ENCODE measurements at places on chromosomes 13 and 19.

GRCh38 chr19:1470305-1471009, 8.6 kb downstream of the C19orf25 start:
- no peak for DNase-seq

GRCh38 chr13:31167490-31167889, 5.8 kb upstream of the HSPH1 start:
- DNase-seq: no peak

DNA sequence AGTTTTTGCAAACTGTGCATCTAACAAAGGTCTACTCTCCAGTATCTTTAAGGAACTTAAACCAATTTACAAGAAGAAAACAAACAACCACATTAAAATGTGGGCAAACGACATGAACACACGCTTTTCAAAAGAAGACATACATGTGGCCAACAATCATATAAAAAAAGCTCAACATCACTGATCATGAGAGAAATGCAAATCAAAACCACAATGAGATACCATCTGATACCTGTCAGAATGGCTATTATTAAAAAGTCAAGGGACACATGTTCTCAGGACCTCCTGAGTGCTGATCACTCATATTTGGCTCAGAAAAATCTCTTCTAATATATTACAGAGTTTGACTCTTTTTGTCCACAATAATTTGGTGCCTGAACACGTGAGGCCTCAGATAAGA, 14.2 kb upstream of the LILRB1 start:
- DNase-seq: no peak

DNA sequence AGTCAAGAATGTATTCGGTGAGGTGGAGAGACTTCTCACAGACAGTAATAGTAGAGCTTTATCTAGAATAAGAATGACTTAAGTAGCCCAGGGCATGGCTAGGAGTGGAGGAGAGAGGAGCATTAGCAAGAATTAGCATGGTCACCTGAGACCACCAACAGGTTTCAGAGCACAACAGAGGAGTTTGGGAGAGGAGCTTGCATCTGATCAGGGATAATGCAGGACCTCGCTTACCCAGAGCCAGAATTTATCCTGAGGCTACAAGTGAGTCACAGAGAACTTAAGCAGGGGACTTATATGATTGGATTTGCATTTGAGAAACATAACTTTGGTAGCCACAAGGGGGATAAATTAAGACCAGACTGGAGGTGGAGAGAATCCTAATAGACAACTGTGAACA, 102.1 kb upstream of the FNDC3A start:
- DNase-seq: no peak

- no peak for DNase-seq
These were observed 6.9 kb upstream of the LTBP4 start for GRCh38 chr19:40594255-40594654.

DNA sequence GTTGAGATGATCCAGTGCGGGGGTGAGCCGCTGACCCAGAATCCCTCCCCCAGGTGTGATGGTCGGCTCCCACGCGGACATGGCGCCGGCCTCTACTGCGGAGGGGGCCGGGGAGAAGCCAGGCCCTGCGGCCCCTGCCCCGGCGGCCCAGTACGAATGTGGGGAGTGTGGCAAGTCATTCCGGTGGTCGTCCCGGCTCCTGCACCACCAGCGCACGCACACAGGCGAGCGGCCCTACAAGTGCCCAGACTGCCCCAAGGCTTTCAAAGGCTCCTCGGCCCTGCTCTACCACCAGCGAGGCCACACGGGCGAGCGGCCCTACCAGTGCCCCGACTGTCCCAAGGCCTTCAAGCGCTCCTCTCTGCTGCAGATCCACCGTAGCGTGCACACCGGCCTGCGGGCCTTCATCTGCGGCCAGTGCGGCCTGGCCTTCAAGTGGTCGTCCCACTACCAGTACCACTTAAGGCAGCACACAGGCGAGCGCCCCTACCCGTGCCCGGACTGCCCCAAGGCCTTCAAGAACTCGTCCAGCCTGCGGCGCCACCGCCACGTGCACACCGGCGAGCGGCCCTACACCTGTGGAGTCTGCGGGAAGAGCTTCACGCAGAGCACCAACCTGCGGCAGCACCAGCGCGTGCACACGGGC, 3.7 kb upstream of the NAT14 start:
- no peak for DNase-seq

GRCh38 chr19:288911-289310, 2.3 kb downstream of the PLPP2 start:
- no peak for DNase-seq

DNA sequence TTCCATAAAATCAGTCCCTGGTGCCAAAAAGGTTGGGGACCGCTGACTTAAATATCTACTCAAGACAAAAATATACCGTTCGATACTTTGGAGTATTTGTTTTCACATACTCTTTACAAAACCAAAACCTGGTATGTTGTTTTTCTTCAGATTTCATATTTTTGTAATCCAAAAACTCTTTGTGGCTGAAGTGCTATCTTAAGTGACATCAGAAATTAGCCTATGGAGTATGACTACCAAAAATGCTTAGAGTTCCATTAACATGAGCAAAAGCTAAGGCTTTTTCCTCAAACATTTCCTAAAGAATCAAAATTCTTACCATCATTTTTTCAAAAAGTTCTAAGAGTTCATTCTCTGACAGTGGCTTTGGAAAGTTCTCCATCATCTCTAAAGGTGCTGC, 52.0 kb downstream of the DIAPH3 start:
- DNase-seq: no peak

DNA sequence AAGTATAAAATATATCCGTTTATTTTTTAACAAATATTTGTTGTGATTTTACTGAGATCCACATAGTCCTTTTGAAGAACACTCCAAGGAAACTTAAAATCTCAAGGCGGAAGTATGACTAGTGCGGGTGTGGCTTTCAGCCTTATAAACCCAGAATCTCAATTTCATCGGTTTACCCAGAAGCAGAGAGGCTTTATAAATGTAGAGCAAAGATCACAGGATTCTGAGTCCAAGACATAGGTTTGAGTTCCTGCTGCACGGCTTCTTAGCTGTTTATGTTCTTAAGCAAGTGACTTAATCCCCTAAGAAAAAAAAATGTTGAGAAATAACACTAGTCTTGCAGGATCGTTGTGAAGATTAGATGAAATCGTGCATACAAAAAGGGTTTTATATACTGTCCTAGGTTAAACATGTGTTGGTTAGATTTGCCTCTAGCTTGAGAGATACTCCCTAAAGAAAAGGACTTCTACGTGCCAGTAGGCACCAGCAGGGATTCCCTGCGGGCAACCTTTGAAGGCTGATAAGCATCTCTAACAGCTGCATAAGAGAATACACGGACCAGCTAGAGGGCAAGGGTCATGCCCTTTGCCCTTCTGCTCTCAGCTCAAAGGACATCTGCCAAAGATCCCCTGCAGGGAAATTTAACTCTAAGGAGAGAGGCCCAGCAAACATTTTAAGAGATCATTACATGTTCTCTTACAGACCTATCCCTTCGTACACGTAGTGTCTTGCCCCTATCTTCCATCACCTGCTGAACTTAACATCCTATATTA, 130.4 kb upstream of the MIR17HG start:
- DNase-seq: no peak

GRCh38 chr19:35908973-35909683, 1.0 kb upstream of the TYROBP start:
- peak; percentile 99 for DNase-seq

- no peak for DNase-seq
These were observed 133.0 kb downstream of the URI1 start for GRCh38 chr19:30074741-30075715.

DNA sequence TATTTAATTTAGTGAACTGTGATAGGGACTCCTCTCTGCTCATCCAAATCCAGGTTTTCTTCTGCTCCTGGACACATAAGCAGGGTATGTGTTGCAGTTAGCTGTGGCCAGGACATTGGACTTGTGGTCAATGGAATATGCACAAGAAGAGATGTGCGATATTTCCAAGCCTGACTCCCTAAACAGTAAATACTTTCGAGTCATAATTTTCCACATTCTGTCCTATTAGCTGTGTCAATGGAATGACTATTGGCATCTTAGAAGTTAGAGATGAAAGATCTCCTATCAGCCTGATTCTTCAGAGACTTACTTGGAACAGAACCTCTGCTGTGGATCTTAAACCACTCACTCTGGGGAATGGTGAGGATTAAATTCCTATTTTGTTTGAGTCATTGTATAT, 771.0 kb downstream of the EFNB2 start:
- DNase-seq: no peak

- no peak for DNase-seq
These were observed 4.7 kb upstream of the TUBGCP3 start for GRCh38 chr13:112592647-112593046.

DNA sequence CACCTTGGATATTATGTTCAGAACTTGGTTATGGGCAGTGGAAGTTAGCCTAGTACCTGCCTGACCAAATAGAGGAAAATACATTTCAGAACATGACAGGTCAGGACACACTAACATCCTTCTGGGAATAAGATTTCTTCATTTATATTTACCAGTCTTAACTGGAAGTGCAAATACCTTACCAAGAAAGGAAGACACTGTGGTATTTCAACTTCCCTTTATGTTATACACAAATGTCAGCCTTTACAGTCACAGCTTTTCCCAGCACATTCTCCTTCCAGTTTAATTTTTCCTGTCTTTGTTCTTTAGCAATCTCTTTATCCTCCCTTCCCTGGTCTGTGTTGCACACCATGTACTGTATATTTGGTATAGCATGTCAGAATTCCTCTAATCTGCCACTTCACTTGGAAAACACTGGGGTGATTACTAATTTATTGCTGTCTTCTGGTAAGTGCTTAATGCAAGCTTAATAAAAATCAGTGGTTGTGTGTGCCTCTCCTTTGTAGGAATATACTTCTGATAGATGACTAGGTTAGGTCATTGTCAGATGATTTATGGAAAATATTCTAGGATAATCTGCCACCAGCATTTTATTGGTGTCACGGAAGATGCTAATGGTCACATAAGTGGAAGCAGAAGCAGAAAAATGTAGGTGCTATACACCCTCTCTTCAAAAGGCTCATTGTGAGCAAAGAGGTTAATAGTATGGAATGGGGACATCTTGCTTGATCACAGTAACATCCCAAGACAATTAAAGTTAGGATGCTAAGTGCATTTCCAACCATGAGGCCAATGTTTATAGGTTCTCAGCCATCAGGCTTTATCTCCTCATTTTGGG, 124.3 kb upstream of the STARD13 start:
- DNase-seq: no peak

DNA sequence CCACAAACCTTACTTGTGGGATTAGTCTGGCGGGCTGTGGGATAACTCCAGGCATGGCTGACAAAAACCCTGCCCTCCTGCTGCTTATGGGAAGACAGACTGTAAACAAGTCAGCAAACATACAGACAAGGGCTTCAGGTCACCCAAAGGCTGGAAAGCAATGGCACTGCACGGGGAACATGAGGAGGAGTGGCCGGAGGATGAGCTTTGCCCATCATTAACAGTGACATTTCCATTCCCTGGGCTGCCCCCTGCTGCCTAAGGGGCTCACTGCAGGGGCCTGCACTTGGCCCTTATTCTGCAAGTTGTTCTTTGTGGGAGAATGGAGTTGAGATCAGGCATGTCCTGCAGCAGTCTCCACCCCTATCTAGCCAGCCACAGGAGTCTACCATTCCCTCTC, 91.3 kb downstream of the UQCRFS1 start:
- DNase-seq: no peak

DNA sequence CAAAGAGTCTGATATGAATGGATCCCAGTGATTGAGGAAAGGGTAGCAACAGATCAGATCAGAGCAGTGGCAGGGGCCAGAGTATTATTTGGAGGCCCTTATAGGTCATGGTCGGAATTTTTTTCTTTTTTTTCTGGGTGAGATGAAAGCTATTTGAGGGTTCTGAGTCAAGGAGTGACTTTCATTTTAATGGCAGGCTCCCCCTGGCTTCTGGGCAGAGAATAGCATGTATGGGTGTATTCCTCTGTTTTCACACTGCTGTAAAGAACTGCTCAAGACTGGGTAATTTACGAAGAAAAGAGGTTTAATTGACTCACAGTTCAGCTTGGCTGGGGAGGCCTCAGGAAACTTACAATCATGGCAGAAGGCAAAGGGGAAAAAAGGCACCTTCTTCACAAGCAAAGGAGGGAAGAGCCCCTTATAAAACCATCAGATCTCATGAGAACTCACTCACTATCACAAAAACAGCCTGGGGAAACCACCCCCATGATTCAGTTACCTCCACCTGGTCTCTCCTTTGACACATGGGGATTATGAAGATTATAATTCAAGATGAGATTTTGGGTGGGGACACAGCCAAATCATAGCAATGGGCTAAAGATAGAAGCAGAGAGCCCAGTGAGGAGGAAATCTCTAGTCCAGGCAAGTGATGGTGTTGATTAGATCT, 3.0 kb upstream of the SLC6A16 start:
- no peak for DNase-seq

- no peak for DNase-seq
These were observed 624 bp downstream of the SAFB start for GRCh38 chr19:5623397-5624017.

- DNase-seq: no peak
These were observed 16.6 kb downstream of the MED4 start for GRCh38 chr13:48078251-48078656.

- no peak for DNase-seq
These were observed 3.6 kb downstream of the POU4F1 start for GRCh38 chr13:78599645-78600279.

DNA sequence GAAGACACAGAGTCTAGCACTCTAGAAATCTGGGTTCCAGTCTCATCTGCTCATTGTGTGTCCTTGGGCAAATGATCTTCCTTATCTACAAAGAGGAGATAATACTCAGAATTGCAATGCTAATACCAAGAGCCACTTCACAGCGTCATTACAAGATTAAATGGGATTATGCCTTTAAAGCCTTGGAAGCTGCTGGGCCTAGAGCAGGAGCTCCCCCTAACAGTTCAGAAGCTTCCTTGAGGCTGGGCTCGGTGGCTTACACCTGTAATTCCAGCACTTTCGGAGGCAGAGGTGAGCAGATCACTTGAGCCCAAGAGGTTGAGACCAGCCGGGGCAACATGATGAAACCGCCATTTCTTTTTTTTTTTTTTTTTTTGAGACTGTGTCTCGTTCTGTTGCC, 27.6 kb downstream of the AP2S1 start:
- no peak for DNase-seq

DNA sequence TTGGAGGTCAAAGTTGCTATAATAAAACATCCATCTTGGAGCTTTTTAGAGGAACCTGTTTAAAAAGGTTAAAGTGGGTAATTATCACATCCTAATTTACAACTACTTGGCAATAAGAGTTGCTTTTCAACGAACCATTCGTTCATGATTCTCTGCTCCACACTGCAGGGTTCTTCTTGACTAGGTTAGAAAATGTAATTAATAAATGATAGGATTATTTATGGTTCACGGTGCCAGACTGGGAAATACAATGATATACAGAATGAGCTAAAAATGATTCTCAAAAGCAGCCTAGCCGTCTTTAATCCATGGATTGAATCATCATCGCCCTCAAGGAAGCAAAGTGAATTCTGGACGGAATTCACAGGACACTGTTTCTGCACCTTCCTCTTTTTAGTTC, 291.2 kb downstream of the TEX29 start:
- no peak for DNase-seq

DNA sequence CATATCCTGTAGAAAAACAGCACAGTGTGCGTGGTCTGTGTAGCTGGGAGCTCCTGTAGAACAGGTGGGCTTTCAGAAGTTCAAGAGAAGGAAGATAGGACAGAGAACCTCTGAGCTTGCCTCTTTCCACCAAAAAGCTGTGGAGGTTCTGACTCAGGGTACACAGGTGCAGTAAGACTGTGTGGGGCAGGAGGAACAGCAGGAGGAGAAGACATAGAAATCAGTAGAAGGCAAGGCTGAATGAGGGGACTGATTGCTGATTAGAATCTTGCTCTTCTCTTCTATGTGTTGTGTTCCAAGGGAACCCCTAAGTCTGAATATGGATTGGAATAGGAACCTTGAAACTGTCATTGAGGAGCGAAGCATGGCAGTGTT, 122.7 kb downstream of the AKAP11 start:
- no peak for DNase-seq

Measured in bone marrow (tissue), 2 donors.